ELF-1 (cell line): ENCODE measurements at places on chromosomes 4 and X.
A peak's percentile ranks its signal among the peaks of the same experiment; 100 is the strongest.

GRCh38 chr4:78566834-78567499 is 15.4 kb downstream of the ANXA3 start:
- no peak for DNase-seq

GRCh38 chr4:36388710-36389109 is 107.3 kb downstream of the DTHD1 start:
- no peak for DNase-seq

DNA sequence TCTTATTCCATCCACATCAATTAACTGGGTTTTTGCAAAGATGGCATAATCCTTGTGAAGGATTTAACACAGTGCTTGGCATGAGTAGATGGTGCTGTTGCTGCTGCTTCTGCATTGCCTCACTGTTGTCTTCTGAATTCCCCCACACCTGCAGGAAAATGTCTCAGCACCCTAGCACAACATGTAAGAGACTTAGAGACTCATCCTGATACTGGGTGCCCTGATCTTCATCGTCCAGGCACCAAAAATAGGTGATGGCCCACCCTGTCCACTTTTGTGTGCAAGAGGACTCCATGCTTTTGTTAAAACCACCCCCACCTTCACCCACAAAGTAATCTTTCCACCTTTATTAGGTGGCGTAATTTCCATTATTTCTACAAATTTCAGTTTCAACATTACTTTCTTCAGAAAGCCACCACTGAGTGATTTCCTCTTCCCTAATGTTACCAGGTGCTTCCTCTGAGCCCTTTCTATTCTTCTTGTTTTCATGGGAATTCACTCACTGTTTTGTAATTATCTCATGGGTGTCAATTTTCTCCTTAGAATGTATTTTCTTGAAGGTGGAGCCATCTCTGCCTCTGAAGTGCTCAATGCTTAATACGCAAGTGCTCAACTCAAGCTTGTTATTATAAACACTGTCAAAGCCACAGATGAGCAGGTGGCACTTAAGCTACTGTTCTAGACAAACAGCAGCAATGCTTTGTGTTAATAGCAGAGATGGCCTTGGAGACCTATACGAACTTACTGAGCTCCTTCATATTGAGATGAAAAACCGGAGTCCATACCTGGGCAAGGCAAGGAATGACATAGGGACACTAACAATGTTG is 89.5 kb downstream of the HS3ST1 start:
- DNase-seq: no peak

- no peak for DNase-seq
Observed at GRCh38 chr4:1654216-1654955, 29.7 kb downstream of the FAM53A start.

DNA sequence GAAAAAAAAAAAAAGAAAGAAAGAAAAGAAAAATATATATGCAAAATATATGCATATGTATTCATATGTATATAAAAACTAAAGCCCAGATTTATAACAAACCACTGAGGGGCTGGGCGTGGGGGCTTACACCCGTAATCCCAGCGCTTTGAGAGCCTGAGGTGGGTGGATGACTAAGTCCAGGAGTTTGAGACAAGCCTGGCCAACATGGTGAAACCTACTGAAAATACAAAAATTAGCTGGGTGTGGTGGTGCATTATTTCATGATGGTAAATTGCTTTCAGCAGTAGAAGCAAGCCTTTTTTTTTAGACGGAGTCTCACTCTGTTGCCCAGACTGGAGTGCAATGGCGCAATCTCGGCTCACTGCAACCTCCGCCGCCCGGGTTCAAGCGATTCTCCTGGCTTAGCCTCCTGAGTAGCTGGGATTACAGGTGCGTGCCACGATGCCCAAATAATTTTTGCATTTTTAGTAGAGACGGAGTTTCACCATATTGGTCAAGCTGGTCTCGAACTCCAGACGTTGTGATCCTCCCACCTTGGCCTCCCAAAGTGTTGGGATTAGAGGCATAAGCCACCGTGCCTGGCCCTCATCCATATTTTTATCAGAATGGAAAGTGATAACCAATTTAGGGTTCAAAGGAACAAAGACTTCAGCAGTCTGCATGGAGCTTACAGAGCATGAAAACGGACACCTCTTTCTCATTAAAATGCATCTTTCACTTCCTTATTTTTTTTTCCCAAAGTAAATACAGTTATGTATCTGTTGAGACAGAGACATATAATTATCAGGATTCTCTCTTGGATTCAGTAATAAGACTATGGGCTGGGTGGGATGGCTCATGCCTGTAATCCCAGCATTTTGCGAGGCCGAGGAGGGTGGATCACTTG is 27.7 kb upstream of the MOB1B start:
- DNase-seq: no peak

DNA sequence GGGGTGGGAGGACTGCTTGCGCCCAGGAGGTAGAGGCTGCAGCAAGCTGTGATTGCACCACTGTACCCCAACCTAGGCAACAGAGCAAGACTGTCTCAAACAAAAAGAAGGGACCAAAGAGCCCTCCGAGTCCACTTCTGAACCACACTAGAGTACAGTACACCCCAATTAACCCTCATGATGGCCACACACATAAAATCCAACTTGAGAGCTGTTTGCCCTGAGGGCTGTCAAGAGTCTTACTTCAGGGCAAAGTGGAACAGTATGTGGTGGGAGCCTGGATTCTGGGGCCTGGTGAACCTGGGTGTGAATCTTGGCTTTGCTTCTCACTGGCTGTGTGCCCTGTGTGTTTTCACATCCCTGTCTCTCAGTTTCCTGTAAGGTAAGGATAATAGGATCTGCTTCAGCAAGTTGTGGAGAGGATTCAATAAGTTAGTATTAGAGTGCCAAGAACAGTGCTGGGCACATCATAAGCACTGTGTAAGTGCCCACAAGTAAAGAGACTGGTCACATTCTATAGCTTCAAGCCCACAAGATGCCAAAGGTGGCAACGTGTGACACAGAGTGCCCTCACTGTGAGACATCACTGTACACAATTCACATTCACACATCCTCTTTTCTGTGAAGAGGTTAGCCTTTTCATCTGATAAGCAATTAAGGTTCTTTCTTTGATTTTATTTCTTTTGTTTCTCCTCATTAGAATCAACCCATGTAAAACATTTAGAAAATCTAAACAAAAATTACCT is 52.1 kb downstream of the LEF1 start:
- DNase-seq: peak; percentile 14

DNA sequence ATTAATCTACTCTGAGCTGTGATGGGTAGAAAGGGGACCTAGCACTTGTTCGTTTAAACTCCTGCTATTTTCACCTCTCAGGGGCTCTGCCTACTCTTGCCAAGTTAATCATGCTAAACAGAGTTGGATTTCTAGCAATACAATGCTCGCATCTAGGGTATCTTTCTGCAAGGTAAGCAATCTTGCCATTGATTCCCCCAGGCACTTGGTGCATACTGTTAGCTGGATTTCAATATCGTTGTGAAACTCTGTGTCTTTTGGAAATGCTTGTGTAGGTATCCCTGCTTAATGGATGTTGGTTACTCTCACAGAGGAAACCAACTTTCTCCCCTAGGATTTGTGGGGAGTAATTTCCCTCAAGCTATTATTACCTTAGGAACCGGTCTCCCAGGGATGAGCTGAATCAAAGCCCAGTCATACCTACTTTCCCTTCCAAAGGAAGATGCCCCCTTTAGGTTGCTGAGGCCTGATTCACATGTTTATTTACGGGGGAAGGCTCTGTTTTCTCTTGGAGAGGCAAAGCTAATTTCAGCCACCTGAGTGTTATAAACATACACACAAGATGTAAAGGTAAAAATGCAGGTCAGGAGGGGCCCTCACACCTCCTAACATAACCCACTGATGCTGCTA is 366.8 kb downstream of the FBXW7 start:
- no peak for DNase-seq

GRCh38 chrX:133468051-133468450 is 52.8 kb upstream of the GPC4 start:
- no peak for DNase-seq

GRCh38 chr4:17188547-17189400 is 290.3 kb upstream of the LDB2 start:
- DNase-seq: no peak

- no peak for DNase-seq
Observed at GRCh38 chr4:25638806-25639205, 16.8 kb upstream of the SLC34A2 start.

GRCh38 chr4:127648061-127648460 is 15.3 kb downstream of the INTU start:
- no peak for DNase-seq

DNA sequence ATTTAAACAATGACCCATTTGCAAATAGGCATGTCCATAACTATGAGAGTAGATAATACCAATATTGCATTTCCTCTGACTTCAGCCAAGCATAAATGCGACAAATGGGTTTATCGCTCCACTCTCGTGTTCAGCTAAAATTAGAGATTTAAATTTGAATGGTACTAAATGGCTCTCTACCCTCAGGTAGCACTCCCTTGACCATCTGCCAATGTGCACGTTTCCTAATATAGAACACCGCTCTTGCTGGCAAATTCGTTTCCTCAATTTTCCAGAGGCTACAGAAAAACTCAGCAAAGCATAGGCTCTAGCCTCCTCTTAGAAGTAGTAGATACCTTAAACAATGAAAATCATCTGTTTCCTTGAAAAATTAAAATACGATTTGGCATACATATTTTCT is 251.6 kb downstream of the ADGRA3 start:
- DNase-seq: no peak

DNA sequence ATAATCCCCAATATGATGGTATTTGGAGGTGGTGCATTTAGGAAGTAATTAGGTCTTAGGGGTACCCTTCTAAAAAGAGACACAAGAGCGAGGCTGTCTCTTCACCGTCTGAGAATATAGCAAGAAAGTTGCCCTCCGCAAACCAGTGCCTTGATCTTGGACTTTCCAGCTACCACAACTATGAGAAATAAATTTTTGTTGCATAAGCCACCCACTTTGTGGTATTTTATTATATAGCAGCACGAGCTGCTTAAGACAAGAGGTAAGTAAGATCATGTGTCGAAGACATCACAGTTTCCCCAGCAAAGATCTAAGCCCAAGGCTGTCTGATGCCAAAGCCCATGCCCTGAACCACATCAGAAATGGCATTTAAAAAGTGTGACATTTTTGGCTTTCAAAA is 9.6 kb upstream of the EXOSC9 start:
- no peak for DNase-seq

DNA sequence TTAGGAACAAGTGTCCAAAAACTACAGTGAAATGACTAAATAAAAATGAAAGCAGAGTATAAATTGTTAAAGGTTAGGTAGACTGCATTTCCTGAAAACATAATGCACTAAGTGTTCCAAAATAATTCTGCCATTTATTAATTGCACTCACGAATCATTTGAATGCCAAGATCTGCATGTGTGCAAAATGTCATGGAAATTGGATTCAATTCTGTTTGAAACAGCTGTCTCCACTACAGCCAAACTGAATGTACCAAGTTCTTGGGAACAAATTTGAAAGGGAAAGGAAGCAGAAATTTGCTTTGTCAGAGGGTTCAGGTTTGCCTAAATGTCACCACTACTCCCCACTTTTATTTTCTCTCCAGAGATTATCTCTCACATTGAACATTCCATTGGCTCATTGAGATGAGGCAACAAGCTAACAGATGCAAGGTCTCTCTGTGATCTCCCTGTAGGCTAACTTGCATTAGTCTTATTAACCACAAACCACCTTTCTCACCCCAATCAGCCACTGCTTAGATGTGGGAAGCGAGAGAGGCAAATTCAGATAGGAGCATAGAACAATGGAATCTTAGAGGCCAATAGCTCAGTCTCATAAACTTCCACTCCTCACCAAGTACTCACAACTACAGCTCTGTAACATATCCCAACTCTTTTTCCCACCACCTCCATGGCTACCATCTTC is 226.6 kb downstream of the KDR start:
- no peak for DNase-seq

DNA sequence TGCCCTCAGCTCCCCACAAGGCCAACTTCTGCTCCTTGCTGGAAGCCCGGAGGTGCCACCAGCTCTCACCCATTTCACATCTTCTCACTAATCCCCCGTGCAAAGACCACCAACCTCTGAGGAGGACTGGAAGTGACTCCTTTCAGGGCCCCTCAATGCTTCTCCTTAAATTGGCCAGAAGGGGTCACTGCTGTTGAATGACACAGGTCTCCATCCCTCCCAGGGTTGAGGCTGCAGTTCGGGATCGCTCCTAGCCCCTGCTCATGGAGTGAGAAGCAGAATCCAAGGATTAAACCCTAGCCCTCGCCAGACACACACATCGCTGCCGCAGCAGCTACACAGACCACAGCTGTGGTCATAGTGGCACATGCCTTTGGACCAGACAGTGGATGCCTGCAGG is 279.5 kb upstream of the TAPT1 start:
- peak; percentile 44 for DNase-seq

- DNase-seq: no peak
Observed at GRCh38 chrX:145853181-145853580, 35.6 kb downstream of the SLITRK2 start.

GRCh38 chr4:116183241-116183640 is 902.1 kb downstream of the TRAM1L1 start:
- DNase-seq: no peak

DNA sequence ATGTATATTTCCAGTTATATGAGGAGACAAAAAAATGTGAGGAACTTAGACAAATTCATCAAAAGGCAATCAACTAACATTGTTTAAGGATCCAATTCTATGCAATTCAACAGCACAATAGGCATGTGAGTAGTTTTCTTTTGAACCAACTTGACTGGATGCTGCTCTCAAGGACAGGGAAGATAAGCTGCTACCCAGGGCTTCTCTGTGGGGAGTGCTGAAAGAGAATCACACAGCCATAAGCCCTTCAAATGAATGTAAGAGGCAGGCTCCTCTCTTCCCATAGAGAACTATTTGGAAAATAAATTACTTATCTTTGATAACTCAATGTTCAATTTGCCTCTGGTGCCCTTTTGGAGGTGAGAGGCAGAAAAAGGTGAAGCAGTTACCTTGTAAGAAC is 1413.6 kb downstream of the PCDH7 start:
- DNase-seq: no peak

DNA sequence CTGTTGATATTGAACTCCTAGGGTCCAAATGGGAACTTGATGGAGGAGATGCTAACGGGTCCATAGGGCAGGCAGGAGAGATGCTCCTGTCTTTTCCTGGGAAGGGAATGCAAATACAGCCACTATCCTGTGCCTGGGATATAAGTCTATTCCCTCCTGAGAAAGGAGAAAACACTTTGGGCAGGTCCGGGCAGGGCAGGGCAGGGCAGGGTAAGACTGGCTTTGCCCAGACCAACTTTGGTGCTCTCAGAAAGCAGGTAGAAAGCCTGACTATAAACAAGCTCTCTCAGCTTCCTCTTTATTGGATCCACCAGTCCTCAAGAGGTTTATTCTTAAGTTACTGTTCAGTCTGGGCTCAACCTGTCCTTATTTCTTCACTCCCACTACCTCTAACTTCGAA is 232.3 kb downstream of the PTTG2 start:
- DNase-seq: no peak

GRCh38 chrX:54564936-54565335 is 34.9 kb downstream of the GNL3L start:
- no peak for DNase-seq
